Activated naive CD8-positive, alpha-beta T cell treated with anti-CD3 and anti-CD28 coated beads, Interleukin-2, amount 10 ng/mL, durations not matched to agents 7 days and 5 days (primary cell): ENCODE measurements at places on chromosomes 12 and 14. TPM values are rescaled to one million over a fixed set of nuclear protein-coding genes. Genes with fewer than 3 reads are reported as not detected.

Gene FOXA1
- total RNA-seq = not detected

Gene CLEC9A
- not detected for total RNA-seq

Gene LMNTD1
- not detected for total RNA-seq

- DNase-seq = no peak
Measured at GRCh38 chr12:30909349-30910037, 17.1 kb upstream of the TSPAN11 start.

DNA sequence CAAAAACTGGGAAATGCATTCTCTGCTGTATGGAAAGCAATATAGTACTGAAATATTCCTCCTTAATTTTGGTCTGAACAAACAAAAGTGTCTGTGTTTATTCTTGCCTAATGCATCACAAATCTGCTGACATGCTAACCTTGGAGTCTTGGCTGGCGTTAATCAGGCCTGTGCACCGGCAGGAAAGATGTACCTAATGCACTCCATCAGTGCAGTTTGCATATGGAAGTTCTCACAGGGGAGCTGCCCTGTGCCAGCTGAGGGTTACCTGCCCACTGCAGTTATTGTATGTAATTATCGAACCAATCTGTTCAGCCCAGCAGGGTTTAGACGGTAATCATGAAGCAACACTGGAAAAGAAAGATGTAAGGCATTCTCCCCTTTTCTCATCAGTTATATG, 76.9 kb downstream of the VRK1 start:
- DNase-seq = no peak

DNA sequence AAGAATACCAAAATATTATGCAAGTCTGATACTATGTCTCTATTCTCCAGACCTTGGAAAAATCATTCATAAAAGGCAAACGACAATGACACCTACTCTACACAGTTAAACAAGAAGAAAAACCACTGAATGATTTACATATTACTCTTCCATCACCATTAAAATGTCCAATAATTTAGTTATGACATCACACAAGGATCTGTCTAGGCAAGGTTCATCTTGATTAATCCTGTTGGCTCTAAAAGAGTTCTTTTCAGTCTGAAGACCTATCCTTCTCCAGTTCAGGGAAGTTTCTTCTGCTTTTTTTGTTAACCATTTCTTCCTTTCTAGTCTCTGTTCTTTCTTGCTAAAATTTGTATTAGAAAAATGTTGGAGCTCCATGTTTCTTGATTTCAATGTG, 64.0 kb downstream of the OSBPL8 start:
- DNase-seq = no peak

DNA sequence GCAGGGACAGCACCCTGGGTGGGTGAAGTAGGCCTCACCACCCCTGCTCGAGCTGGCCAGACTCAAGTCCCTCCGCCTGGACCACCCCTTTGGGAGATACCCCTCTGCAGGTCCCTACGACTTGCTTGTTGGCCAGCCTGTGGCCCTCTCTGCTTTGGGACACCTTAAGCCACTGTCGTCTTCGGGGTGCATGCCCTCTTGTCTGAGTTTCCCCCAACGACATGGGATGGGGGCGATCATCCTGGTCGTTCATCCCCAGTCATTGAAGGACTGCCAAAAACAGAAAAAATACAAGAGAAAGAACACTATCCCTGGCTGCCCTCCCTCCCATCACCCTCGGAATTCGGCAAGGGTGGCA, 151.1 kb downstream of the DPF3 start:
- no peak for DNase-seq

GRCh38 chr12:59627582-59627981, 31.8 kb downstream of the SLC16A7 start:
- DNase-seq = no peak

DNA sequence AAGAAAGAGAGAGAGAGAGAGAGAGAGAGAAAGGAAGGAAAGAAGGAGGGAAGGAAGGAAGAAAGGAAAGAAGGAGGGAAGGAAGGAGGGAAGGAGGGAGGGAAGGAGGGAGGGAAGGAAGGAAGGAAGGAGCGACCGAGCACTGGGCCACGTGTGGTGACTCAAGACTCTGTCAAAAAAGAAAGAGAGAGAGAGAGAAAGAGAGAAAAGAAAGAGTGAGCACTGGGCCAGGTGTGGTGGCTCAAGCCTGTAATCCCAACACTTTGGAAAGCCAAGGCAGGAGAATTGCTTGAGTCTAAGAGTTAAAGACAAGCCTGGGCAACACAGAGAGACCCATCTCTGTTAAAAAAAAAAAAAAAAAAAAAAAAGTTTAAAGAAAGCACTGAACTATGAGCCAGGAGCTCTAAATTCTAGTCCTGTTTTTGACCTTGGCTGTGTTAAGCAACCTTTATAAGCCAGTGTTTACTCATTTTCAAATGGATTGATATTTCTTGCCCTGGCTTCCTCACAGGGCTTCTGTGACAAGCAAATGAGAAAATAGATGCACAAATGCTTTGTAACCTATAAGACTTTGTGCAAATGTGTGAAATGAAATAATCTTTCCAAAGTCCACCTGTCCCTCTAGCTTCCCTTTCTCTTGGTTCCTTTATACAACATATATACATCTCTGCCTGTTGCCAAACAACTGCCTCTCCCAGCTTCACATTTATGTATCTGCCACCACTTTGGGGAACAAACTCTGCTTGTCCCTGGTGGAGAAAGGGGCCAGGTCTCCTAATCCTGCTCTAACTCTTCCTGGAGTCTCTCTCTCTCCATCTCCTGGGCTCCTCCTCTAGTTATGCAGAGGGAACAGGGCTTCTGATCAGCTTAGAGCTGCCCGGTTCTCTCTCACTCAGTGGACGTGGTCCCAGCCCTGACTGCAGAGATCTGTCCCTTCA, 16.1 kb upstream of the PLEKHG6 start:
- no peak for DNase-seq

- no peak for DNase-seq
Measured at GRCh38 chr14:102539544-102540314, 30.2 kb upstream of the ANKRD9 start.

- no peak for DNase-seq
Measured at GRCh38 chr12:46571608-46572007, 199.0 kb upstream of the SLC38A2 start.

DNA sequence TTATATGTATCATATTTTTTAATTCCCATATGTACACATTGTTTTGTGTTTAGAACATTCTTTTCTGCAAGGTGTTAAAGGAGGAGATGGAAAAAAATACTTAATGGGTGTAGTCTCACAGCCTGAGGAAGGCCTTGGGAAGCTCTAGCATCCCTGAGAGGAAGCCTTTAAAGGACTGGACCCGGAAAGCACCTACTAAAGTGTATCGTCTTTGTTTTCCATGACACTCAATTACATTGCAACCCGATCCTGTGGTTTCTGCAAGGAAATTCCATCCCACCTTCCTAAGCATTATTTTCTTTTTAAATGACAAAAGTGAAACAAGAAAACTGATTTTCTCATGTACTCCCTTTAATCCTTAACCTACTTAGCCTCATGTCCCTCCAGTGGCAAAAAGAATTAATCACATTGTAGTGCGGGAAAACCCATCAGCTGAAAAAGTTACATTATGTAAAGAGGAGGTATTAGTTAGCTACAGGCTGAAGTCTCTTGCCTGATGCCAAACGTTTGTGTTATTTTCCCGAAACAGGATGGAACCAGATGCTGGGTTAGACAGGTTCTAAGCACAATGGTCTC, 147.8 kb upstream of the CPSF6 start:
- no peak for DNase-seq

DNA sequence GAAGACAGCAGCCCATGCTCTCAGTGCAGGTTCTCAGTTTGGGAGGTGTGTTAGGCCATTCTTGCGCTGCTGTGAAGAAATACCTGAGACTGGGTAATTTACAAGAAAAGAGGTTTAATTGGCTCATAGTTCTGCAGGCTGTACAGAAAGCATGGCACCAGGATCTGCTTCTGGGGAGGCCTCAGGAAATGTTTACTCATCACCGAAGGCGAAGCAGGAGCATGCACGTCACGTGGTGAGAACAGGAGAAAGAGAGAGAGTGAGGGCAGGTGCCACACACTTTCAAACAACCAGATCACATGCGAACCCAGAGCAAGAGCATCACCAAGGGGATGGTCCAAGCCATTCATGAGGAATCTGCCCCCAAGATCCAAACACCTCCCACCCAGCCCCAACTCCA, 9.0 kb upstream of the LRP6 start:
- DNase-seq = no peak

- no peak for DNase-seq
Measured at GRCh38 chr12:28234444-28234843, 44.2 kb downstream of the CCDC91 start.

DNA sequence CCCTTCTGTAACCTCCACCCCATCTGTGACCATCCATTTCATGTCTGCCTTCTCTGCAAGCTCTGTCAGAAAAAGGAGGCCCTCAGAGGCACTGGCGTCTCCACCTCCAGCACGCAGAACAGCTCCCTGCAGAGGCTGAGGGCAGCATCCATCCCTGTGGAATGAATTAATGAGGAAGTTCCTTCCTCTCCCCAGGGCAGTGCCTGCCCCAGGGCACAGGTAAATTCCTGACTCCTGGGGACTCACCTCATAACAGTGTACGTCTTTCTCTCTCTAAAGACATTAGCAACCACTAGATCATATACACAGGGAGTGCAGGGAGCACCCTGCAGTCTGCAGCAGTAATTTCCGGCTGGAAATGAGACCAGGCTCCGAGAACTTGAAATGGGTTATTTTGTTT, 155.0 kb upstream of the TMEM132C start:
- no peak for DNase-seq

DNA sequence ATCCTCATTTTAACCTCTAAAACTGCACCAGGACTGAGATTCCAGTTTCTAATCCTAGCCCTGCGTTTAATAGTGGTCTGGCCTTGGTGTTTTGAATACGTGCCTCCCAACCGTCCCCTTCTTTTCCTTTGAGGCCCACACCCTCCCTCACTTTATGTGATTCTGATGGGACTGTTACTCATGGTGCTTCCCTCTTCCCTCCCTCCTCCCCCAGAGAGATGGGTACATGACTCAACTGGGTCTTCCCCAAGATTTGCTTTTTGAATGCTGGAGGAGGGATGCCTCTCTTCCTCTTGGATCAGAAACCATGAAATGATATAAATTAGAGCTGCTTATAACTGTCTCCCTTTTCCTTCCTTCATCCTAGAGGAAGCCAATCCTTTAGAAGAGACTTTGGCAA, 8.2 kb upstream of the PPP2R5E start:
- DNase-seq = no peak

- DNase-seq = no peak
Measured at GRCh38 chr14:59331217-59331616, 134.0 kb downstream of the GPR135 start.

DNA sequence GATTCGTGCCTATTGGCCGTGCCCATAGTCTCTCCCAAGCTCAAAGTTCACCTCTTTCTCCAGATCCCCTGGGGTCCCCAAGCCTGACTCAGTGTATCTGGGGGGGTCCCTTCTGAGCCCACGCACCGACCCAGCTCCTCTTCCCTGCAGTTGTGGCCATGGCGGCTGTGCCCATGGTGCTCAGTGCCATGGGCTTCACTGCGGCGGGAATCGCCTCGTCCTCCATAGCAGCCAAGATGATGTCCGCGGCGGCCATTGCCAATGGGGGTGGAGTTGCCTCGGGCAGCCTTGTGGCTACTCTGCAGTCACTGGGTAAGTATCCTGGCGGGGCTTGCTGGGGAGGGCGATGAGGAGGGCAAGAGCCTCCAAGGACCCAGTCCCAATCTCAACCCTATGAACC, 5.1 kb downstream of the IFI27 start:
- DNase-seq = no peak

- DNase-seq = no peak
Measured at GRCh38 chr12:92259291-92259690, 113.6 kb upstream of the BTG1 start.

DNA sequence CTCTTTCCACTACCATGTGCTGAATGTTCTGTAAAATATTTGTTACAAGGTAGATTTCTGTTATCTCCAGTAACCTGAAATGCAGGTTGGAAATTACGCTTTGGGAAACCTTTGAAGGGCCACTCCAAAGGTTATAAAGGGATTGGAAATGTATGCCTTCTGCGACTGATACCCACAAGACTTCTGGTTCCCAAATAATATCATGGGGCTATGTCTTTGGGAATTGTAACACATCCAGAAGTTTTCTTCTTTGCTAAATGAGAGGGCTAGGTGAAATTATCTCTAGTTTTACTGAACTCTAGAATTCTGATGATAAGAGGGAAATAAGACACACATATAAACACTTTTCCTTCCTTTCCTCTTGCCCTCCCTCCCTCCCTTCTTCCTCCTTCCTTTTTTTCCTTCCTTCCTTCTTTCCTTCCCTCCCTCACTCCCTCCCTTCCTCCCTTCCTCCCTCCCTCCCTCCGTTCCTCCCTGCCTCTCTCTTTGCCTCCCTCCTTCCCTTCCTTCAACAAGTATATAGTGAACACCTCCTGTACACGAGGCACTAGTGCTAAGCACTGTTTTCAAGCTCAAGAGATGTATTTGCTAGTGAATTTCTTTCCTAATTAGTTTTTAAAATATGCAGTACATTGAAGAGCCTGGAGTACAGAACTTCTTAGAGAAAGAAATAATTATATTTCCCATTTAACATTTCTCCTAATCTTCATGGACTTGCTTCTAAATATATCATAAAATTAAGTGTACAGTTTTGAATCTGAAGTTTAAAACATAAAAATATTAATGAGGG, 10.1 kb downstream of the HMGA2 start:
- DNase-seq = no peak

- no peak for DNase-seq
Measured at GRCh38 chr12:109385339-109386058, 37.8 kb downstream of the MYO1H start.

- no peak for DNase-seq
Measured at GRCh38 chr14:33553706-33554278, 397.1 kb downstream of the EGLN3 start.

GRCh38 chr12:462936-463705, 3.4 kb downstream of the B4GALNT3 start:
- DNase-seq = no peak

DNA sequence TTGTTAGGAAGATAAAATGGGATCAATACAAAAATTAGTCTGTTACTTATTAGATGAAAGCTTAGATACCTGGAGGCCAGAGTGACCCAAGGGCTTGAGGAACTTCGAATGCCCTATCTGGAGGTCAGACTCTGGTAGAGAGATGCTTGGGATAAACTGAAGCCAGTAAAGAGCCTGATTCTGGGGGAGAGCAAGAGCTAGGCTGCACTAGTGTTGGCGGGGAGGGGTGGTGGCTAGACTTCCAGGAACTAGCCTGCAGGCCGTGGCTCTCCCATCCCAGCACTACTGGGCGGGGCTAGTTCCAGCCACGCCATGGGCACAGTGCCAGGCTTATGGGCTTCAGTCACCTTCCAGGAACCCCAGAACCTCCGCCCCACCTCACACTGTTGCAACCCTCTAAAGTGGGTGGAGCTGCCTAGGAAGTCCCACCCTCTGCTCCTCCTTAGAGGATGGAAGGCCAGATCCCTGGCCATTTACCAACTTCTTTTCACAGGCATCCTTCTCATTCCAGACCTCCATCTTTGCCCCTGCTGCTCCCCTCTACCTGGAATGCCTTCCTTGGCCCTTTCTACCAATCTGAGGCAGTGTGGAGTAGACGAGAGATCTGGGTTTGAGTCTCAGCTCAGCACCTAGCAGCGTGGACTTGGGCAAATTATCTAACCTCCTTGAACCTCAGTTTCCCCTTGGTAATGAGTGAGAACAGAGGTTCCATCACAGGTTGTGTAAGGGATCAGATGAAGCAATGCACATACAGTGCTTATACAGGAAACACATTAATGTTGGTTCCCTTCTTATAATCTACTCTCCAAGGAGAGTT, 6.3 kb upstream of the NFE2 start:
- no peak for DNase-seq

- no peak for DNase-seq
Measured at GRCh38 chr14:90703841-90704737, 112.1 kb downstream of the TTC7B start.
